Testis (tissue), 5 donors: ENCODE measurements at places on chromosomes 2 and 18. TPM values are rescaled to one million over a fixed set of nuclear protein-coding genes. Genes with fewer than 3 reads are reported as not detected.

MC4R gene
- total RNA-seq: not detected

TMEM198 gene
- 11.8 TPM for total RNA-seq

MEP1B gene
- total RNA-seq: 0.19 TPM

LIPT1 gene
- 12.8 TPM for total RNA-seq

CCDC121 gene
- total RNA-seq: 20.2 TPM

AGXT gene
- total RNA-seq: not detected

B3GNT7 gene
- 5.0 TPM for total RNA-seq

RUFY4 gene
- 0.37 TPM for total RNA-seq

KYNU gene
- 6.8 TPM for total RNA-seq

C2orf80 gene
- total RNA-seq: not detected

GREB1 gene
- total RNA-seq: 136 TPM

BCL2L11 gene
- total RNA-seq: 41.7 TPM

TGIF1 gene
- total RNA-seq: 117 TPM

CNNM4 gene
- total RNA-seq: 18.0 TPM

KCNS3 gene
- total RNA-seq: 86.9 TPM

FOXD4L1 gene
- 0.55 TPM for total RNA-seq

MAP3K2 gene
- total RNA-seq: 74.5 TPM

DSG4 gene
- total RNA-seq: 0.31 TPM

SERPINB12 gene
- total RNA-seq: 0.56 TPM

TTLL4 gene
- 86.0 TPM for total RNA-seq

POTEJ gene
- 17.2 TPM for total RNA-seq

TFPI gene
- total RNA-seq: 10.5 TPM

CD28 gene
- total RNA-seq: 0.43 TPM

C1QL2 gene
- total RNA-seq: 0.55 TPM

IAH1 gene
- total RNA-seq: 76.3 TPM

SCYGR2 gene
- total RNA-seq: not detected

TGFA gene
- total RNA-seq: 0.62 TPM

MAP3K19 gene
- total RNA-seq: 6.8 TPM

INHBB gene
- 55.4 TPM for total RNA-seq

FNDC4 gene
- 23.5 TPM for total RNA-seq

WIPF1 gene
- total RNA-seq: 8.5 TPM

CCDC85A gene
- total RNA-seq: 3.9 TPM

ASAP2 gene
- total RNA-seq: 79.0 TPM

ACVR1C gene
- 1.4 TPM for total RNA-seq

SP5 gene
- total RNA-seq: 3.5 TPM

UPP2 gene
- total RNA-seq: 0.16 TPM

HK2 gene
- 142 TPM for total RNA-seq

AQP12B gene
- not detected for total RNA-seq

SIX3 gene
- 0.47 TPM for total RNA-seq

CAD gene
- 62.5 TPM for total RNA-seq

TCF23 gene
- 6.7 TPM for total RNA-seq

SERPINB4 gene
- 0.24 TPM for total RNA-seq

IL36A gene
- not detected for total RNA-seq

LYPD6B gene
- total RNA-seq: 41.9 TPM

UGT1A9 gene
- not detected for total RNA-seq

COLEC12 gene
- 8.1 TPM for total RNA-seq

PSMA8 gene
- 20.1 TPM for total RNA-seq

LYG1 gene
- total RNA-seq: 3.3 TPM

ALK gene
- total RNA-seq: 3.8 TPM

INHA gene
- total RNA-seq: 325 TPM

STAMBP gene
- 51.2 TPM for total RNA-seq

FBXO48 gene
- total RNA-seq: 1.2 TPM

AKAIN1 gene
- not detected for total RNA-seq

PID1 gene
- total RNA-seq: 15.5 TPM

TGOLN2 gene
- 115 TPM for total RNA-seq

CCDC150 gene
- total RNA-seq: 31.7 TPM

BOLL gene
- total RNA-seq: 65.0 TPM

SLC9A4 gene
- total RNA-seq: 0.81 TPM

PDE1A gene
- total RNA-seq: 29.8 TPM
